ENCODE measurements at places on chromosomes 1 and 21.

DNA sequence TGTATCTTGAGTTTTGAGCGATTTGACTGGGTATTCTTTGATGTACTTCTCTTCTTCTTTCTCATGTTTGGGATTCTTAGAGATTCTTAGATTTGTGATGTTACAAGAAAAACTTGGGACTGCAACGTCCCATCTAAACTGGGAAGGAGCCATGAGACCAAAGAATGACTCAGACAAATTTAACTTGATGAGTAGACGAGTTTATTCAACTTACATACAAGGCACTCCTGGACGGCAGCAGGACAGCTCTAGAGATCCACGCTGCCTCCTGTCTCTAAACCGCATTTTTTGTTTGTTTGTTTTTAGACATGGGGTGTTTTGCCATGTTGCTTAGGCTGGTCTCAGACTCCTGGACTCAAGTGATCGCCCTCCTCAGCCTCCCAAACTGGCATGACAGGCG is 137.1 kb downstream of the PIK3R3 start:
- no peak for DNase-seq

DNA sequence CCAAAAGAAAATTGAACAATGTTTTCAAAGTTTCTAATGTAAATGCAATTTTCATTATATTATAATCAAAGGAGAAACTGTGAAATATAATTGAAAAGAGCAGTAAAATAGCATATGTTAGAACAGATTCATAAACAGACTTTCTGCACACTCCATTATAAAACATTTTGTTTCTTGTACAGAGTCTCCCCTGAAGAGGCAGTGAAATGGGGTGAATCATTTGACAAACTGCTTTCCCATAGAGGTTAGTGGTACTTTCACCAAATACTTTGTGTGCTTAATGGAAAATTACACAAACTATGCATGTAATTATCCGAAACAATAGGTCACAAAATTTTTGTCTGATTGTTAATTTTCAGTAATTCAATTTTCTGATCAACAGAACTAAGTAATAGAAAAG is 1.9 kb downstream of the RGS18 start:
- no peak for DNase-seq

GRCh38 chr1:154863315-154864174 is 6.5 kb downstream of the KCNN3 start:
- DNase-seq: peak; percentile 75

- DNase-seq: peak; percentile 6
Observed at GRCh38 chr1:83961571-83962295, 37.2 kb downstream of the TTLL7 start.

Data from EH (cell line).